NCI-H1105 treated with DMSO at 0.1 percent for 48 hours (cell line): ENCODE measurements at places on chromosomes 11 and 22.

DNA sequence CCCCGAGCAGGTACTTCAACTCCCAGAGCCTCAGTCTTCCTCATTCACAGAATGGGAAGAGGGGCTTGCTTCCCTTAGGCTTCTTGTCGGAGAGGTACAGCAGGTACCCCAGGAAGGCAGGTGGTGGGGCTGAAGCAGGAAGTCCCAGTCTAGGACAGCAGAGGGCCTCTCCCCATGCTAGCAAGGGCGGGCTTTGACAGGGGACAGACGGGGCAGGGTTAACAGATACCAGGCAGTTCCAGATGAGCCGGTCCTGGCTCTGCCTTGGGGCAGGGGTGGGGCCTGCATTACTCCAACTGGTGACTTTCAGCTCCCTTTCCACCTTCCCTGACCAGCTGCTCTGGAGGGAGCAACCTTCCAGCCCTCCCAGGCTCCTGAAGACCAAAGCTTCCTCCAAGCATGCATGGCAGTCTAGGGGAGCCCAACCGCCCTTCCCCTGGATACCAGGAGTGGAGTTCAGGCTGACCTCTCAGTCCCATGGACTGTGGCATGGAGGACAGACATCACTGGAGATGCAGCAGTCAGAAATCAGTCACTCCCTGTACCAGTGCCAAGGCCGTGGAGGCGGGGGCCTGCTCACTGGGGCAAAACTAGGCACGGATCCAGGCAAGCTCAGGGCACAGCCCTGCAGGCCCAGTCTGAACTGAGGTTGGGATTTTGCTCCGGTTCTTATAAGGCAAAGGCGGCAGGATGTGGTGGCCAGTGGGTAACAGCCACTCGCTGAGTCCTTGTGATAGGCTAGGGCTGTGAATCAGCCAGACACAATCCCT lies 60.5 kb downstream of the NAT10 start:
- no peak for DNase-seq

- no peak for DNase-seq
Observed at GRCh38 chr11:96049426-96049825, 125.5 kb upstream of the MTMR2 start.

GRCh38 chr11:10261821-10262220 lies 32.2 kb downstream of the SBF2 start:
- DNase-seq = no peak

DNA sequence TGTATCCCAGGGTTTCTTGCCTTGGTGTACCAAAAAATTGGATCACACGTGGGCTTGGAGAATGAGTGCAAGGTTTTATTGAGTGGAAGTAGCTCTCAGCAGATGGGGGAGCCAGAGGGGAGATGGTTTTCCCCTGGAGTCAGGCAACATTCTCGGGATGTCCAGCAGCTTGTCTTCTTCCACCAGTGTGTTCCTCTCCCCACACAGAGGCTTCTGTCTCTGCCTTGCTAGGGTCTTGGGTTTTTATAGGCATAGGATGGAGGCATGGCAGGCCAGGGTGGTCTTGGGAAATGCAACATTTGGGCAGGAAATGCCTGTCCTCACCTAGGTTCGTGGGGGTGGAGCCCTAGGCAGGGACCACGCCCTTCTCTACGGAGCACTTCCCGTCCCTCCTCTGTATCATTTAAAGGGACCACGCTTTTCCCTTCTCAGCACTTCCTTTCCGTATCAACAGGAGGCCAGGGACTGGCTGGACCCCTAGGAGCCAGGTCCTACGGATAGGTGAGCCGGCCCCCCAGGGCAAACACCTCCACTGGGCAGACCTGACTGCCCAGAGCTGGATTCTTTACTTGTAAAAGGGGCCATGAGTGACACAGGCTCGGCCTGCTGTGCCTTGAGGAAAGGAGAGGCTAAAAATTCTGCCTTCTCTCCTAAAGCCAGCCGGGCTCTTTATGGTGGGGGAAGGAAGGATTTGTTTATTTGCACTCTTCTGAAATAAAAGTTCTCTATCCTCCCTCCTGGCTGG lies 55.3 kb upstream of the CCDC188 start:
- DNase-seq = no peak

- no peak for DNase-seq
Observed at GRCh38 chr11:103497268-103497667, 388.0 kb downstream of the DYNC2H1 start.

GRCh38 chr11:7450836-7451235 lies 34.5 kb upstream of the OLFML1 start:
- no peak for DNase-seq
